ENCODE measurements at places on chromosomes 1 and 21.
A peak's percentile ranks its signal among the peaks of the same experiment; 100 is the strongest.

GRCh38 chr21:46256501-46256994, 28.0 kb upstream of the LSS start:
- DNase-seq, result no peak

DNA sequence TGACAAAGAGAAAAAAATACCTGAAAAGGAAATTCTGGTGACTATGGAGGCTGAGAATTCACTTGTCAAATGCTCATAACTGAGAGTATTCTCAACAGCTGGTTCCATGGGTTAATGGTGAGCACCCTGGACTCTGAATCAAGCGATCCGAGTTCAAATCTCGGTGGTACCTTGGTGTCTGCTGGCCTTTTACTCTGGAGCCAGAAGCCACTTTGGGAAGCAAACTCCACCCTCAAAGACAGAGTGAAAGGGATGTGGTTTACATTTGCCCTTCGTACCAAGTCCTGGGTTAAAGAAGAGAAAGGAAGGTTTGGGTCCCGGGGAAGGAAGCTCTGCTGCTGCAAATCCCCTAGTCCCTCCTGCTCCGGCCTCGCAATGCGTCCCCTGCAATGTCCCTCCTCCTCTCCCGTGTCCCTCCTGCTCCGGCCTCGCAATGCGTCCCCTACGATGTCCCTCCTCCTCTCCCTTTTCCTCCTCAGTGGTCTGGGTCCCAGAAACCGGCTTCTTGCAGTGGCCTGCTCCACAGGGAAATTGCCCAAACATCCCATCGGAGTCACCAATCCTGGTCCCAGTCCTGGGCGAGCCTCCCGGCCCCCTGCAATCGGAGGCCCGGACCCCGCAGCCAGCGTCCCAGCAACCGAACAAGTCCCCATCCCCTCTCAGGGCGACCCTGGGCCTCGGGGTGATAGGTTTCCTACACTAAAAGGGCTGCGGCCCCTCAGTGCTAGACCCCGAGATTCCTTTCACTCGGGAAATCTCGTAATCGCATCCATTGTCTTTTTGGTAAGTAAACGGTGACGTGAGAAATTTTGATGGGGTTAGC, 129.4 kb downstream of the PPIAL4G start:
- peak; percentile 61 for DNase-seq

- peak; percentile 51 for DNase-seq
Measured at GRCh38 chr1:153658400-153659174, at the start of gene SNAPIN. SNAPIN (plus strand) TSS chr1:153658703; CDS start chr1:153658744, 41 bp downstream.

DNA sequence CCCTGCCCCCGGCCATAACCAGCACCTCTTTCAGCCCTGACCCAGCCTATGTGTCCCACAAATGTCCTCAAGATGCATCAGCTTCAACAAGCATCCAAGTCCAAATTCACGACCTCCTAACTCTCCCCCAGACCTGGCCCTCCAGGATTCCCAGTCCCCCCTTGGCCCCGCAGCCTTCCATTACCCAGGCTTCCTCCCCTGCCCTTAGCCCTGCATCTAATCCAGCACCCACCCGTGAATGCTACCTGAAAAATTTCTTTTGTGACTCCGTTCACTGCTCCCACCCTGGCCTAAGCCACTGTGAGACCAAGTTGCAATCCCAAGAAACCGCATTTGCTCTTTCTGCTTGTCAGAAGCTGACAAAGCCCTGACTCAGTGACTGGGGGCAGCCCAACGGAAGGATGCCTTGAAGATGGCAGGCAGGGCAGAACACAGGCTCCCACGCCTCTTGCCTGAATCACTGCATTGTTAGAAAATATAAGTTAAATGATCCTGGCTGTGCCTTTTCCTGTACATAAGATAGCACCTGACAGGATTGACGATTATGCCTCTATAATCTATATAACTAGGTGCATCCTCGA, 939 bp upstream of the MFAP2 start:
- DNase-seq, result peak; percentile 79

DNA sequence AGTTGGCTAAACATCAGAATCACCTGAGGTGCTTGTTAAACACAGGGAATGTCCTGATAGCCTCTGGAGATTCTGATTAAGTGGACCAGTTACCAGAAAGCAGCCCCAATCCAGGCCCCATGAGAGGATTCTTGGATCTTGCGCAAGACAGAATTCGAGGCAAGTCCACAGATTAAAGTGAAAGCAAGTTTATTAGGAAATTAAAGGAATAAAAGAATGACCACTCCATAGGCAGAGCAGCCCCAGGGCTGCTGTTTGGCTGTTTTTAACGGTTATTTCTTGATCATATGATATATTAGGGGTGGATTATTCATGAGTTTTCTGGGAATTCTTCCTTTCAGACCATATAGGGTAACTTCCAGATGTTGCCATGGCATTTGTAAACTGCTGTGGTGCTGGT, 176.2 kb downstream of the ROR1 start:
- DNase-seq, result no peak

- DNase-seq, result peak; percentile 85
Measured at GRCh38 chr21:45427331-45428271, 22.6 kb downstream of the COL18A1 start.

GRCh38 chr21:26686278-26686677, 113.2 kb upstream of the CYYR1 start:
- no peak for DNase-seq

GRCh38 chr1:168550971-168551370, 7.2 kb upstream of the XCL2 start:
- DNase-seq, result no peak

GRCh38 chr1:21707891-21708290, 38.7 kb upstream of the RAP1GAP start:
- no peak for DNase-seq

DNA sequence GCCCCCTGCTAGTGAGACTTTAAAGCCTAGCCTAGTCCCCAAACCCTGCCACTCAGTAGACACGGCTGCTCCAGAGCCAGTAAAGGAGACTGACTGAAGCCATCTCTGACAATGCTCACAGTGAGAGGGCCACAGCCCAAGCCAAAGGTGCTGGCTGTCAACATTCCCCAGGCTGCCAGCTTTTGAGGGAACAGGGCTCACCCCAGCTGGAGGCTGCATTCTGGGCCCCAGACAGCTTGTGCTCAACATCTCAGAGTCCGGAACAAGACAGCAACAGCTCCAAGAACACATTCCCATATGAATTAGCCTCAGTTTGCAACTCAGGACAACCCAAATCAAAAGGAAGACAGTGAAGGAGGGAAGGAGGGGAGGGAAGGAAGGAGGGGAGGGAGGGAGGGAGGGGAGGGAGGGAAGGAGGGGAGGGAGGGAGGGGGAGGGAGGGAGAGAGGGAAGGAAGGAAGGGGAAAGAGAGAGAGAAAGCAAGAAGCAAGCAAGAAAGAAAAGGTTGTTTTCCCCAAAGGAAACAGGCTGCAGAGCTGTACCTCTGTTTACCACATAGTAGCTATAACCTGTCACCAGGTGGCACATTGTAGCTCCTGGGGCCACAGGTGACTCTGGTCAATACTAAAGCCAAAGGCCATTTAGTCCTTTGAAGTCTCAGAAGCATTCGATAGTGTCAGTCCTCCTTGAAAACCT, 5.4 kb downstream of the ARTN start:
- no peak for DNase-seq

DNA sequence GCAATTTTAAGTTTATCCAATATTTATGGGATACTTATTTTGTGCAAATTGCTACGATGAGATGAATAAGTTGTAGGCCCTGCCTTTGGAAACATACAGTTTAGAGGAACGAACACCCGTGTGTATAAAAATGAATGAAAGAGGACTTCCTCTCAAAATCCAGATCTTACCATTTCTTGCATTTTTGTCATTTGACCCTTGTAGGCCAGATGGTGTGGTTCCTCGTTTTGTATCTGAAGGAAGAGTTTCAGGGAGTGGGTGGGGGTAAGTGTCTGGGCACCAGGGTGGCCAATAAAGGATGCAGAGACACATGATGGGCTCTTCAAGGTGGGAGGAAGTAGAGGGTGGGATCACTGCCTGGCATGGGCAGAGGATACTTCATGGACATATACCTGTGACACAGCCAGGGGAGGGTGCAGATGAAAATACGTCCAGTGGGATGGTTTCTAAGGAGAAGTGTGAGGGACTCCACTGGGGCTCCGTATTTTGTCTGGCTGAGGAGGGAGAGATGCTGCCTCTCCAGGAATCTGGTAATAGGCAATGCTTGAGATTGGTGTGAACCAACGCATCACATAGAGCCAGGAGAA, 14.4 kb downstream of the MAPKAPK2 start:
- no peak for DNase-seq

- peak; percentile 13 for DNase-seq
Measured at GRCh38 chr1:117886101-117886795, 43.2 kb downstream of the GDAP2 start.

- DNase-seq, result no peak
Measured at GRCh38 chr21:30425826-30426225, at the start of gene KRTAP13-3. KRTAP13-3 (minus strand) TSS chr21:30425926; CDS start chr21:30425912, 14 bp downstream.

- no peak for DNase-seq
Measured at GRCh38 chr1:179921981-179922872, 32.4 kb upstream of the CEP350 start.

DNA sequence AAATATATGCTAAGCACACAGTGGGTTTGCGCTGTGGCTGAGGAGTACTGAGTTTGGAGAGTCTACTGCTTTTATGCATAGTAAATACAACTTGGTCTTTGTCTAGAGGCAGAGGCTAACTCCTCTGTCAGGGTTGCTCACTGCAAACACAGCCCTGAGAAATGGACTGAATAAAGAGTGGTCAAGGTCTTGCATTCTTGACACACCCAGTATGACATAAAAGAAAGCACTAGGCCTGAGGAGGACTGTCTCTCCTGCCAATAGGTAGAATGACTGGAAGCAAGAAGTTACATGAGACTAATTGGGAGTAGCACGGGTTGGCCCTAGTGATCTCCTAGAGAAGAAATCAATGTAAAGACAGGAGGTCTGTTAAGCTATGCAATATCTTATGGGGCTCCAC, 367.2 kb upstream of the B3GALT2 start:
- no peak for DNase-seq

DNA sequence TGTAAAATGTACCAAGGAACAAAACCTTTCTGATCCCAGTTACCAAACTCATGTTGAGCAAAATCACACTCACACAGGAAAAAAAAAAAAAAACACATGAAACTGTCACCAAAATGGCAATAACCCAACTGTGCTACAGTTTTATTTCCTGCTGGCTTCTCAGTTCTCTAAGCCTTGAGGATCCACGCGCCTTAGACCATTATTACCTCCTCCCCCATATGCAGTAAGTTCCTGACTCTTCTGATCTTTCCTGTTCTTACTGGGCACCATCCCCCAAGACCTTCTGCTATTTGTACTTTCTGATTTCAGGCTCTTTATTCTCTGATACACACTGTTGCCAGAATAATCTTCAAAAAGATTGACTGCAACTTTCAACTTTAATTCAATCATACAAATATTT, 79.6 kb downstream of the SLC45A1 start:
- DNase-seq, result no peak

DNA sequence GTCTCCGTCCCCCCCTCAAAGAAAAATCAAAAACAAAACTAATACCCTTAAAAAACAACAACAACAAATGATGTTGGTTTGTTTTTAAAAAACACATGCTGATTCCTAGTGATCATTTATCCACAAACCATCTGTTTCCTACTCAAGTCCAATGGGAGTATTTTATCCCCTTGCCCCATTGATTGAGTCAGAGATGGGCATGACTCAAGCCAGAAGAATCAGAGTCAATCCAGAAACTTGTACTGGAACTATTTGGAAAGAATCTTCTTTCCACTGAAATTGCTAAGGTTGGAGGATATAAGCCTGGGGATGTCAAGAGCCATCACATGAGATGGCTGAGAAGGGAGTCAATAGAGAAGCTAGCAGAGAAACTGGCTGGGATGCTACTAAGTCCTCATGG, 176.4 kb downstream of the MIS18A start:
- DNase-seq, result no peak

DNA sequence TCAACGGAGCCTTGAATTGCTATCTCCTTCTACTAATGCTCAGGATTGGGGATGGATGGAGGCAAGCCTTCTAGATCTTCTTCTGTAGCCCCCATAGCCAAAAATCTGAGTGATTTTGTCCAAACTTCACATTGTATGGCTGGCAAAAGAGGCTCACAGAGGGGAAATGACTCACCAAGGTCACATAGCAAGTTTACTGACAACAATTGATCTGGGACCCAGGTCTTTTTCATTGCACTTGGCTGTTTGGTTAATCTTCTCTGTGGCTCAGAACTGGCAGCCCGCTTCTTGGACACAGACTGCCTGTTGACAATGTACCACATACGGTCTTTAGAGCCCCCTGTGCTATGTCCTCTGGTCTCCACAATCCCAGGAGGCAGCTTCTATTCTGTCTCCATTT, 3.0 kb upstream of the LACTBL1 start:
- no peak for DNase-seq

- peak; percentile 25 for DNase-seq
Measured at GRCh38 chr1:22584001-22584562, 20.8 kb downstream of the EPHA8 start.

DNA sequence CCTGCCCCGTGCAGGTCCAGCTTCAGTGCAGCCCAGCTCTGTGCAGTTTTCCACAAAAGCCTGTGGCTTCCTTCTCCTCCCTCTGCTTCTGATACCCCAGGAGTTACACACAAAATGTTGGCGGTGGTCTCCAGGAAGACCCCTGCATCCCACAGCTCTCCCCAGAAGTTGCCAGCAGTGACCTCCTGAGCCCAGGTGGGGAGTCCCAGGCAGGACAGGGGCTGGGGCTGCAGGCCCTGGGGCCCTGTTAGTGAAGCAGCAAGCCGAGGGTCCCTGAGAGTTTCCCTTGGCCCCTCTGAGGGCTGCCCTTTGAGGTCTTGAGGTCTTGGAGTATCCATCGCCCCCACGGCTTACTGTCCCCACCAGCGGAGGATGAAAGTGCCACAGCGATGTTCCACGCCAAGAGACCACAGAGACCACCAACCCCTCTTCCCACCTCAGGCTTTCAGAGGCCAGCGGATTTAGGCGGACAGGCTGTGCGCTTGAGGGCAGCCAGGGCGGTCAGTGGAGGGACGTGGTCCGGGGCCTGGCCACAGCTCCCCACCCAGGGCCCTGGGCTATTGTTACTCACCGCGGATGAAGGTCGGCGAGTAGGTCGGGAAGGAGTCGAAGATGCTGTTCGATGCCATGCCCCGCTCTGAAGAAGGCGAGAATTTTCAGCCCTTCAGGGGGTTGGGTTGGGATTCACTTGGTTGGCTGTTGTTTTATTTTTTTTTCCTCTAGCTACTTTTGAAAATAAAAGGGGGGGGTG, 34.0 kb upstream of the RUNX3 start:
- no peak for DNase-seq

- DNase-seq, result no peak
Measured at GRCh38 chr1:212035835-212036605, 472 bp downstream of the DTL start.
